ENCODE measurements at places on chromosomes 4 and X.

GRCh38 chr4:5217421-5217820 lies 166.1 kb downstream of the STK32B start:
- no peak for DNase-seq

GRCh38 chrX:100376576-100376975 lies 33.5 kb downstream of the PCDH19 start:
- DNase-seq: no peak

DNA sequence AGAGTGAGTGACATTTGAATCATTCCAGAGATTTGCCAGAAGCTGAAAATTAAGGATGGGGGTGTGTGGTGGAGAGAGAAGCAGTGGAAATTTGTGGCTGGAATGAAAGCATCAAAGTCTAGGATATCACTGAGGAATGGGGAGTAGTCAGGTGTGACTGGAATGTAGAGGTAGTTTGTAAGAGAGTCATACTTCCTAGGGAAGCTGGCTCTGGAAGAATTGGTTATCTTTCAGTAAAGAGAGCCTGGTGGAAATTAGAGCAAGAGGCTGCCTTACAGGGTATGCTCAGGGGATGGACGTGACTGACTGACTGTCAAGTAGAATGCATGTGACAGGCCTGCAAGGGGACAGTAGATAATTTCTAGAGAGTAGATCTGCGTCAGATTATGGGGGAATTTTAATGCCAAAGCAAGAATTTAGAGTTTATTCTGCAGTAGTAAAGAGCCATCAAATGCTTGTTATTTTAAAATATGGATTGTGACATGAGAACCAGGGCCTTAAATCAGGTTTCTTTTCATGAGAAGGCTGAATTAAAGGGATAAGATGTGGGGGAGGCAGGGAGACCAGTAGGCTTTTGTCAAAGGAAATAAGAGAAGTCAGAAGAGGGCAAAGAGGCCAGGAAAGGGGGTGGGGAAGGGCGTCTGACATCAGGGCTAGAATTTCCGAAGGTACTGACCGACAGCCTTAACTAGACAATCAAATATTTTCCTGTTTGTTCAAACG lies 109.9 kb downstream of the AFF1 start:
- no peak for DNase-seq

DNA sequence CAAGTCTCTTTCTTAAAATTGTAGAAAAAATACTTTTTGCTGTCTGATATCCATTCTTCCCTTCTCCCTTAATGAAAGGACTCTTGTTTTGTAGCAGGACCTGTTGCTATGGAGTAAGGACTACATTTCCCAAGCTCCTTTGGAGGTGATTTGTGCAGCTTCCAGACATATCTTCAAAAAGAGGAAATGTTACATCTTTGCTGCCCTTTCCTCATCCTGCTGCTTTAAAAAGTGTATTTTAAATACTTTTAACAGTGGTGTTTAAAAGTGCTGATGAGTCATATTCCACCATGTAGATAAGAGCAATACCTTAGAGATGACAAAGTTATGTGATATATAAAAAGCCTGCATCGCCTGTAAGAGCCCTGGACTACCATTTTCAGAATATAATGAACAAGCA lies 98.7 kb downstream of the CFAP299 start:
- no peak for DNase-seq

GRCh38 chr4:19557161-19557560 lies 694.5 kb upstream of the SLIT2 start:
- DNase-seq: no peak

DNA sequence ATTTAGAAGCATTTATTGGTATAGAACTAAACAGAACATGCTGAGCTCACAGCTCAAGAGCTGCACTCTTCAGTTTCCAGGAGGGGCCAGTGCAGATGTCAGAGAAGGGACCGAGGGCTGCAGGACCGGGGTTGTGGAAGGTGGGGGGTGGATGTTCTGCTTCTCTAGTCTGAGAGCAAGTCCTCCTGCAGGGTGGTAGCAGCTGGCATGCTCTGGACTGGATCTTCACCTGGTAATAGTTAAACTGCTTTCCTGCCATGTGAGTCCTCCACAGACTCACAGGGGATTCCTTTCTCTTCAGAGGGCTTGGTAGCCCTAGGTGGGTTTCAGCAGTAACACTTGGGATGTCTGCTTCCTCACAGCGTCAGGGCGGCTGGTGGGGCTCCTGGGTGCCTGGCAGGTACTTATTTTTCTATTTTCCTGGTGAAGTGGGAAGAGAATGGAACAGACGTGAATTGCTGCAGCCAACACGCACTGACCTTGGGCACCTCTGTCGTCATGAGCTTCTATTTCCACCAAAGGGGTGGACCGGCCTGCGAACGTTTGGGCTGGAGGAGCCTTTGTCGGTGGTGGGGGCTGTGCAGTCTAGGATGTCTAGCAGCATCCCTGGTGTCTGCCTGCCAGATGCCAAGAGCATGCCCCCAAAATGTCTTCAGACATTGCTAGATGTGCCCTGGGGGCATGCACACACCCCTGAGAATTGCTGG lies 2.5 kb downstream of the MAEA start:
- no peak for DNase-seq

DNA sequence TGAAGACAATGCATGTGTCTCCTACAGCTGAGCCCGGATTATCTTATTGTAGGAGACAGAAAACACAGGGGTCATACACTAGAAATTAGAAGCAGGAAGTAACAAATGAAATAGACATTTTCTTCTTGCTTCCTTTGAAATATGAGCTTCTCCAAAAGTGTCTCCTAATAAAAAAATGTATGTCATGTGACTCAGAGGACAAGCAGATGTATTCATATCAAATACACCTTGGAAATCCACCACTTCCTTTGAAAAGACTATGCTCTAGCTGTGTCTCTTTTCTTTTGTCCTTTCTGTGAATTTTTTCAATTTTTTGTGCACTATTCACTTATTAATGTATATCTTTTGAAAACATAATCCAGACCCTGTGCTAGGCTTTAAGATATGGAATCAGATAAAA lies 1906.2 kb downstream of the C4orf33 start:
- DNase-seq: no peak

DNA sequence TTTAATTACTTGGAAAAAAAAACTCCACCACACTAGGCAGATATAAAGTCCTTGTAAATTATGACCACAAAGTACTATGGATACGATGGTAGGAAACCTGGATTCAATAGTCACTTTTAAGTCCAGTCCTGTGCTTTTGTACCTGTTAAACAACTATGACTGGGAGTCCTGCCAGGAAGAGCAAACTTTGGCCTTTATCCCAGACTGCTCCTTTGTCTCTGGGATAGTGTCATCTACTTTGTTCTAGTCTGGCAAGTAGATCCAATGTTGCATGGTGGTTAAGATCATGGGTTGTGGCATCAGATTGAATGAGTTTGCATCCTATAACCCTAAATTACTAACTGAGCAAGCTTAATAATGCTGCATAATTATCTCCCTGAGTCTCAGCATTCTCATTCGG lies 175.3 kb upstream of the FGF13 start:
- no peak for DNase-seq

GRCh38 chr4:136002316-136002715 lies 1530.0 kb downstream of the PCDH18 start:
- no peak for DNase-seq

Data from ureter (tissue), 1 donor.